Stimulated activated CD8-positive, alpha-beta memory T cell treated with anti-CD3 and anti-CD28 coated beads, Interleukin-15, amount 100 ng/mL, for 24 hours (primary cell): ENCODE measurements at places on chromosomes 12 and 14.

DNA sequence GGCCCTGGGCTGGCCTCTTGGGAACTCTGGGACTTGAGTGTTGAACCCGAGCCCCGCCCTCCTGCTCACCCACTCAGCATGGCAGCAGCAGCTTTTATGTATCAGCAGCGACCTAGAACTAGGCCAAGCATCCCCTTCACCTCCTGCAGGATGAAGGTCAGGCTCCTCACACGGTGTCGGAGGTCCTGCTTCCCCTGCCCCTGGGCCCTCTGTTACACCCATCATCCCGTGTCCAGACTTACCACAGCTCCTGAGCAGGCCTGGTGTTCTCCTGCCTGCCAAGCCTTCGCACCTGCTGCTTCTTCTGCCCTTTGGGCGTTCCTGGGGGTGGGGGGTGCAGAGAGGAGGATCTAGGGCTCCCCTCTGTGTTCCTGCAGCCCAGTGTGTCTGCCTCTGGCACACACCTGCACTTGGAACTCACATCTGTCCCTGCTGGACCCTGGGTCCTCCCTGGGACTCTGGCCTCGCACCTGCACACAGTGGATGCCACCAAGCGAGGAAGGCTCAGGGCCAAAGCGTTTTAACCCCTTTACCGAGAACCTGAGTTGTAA, 80.3 kb downstream of the PAPOLA start:
- no peak for DNase-seq

GRCh38 chr12:95637471-95638155, 86.3 kb upstream of the USP44 start:
- no peak for DNase-seq

DNA sequence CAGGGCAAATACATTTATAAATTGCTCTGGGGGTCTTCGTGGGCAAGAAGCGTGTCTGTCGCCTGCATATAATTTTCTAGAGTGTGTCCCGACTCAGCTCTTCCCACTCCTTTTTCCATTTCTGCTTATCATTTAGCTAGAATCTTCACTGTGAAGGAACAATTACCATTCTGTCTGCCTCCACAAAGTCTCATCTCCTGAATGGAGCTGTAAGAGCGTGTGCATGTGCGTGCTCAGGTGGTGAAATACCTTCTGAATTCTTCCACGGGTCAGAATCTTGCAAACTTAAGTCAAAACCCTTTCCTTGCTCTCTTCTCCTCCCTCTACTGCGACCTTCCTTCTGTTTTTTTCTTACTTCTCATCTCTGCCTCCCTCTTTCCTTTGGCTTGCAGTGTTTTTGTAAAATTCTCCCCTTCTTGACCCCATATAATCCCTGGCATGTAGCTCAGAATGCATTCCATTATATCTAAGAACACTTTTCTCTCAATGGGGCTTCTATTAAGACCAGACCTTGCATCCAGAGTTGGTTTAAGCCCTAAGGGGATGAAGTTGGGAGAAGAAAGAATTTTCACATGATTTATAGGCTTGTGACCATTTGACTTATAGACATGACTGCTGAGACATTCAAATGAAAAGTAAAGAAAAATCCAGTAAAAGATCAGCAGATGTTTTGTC, 25.0 kb upstream of the GSG1 start:
- DNase-seq = no peak

DNA sequence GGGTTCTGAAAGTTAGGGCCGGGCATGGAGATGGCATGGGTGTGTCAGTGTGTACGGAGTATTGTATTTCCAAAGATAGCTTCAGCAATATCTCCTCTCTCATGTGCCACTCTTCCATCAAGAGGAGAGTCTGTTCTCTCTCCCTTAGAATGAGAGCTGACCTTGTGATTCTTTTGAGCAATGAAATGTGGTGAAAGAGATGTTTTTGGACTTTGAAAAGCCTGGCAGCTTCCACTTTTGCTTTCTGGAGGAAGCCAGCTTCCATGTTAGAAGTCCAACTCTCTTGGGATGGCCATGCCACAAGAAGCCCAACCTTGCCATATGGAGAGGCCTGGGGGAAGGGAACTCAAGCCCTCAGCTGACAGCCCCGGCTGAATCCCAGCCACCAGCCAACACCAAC, 72.4 kb upstream of the GZMB start:
- no peak for DNase-seq

DNA sequence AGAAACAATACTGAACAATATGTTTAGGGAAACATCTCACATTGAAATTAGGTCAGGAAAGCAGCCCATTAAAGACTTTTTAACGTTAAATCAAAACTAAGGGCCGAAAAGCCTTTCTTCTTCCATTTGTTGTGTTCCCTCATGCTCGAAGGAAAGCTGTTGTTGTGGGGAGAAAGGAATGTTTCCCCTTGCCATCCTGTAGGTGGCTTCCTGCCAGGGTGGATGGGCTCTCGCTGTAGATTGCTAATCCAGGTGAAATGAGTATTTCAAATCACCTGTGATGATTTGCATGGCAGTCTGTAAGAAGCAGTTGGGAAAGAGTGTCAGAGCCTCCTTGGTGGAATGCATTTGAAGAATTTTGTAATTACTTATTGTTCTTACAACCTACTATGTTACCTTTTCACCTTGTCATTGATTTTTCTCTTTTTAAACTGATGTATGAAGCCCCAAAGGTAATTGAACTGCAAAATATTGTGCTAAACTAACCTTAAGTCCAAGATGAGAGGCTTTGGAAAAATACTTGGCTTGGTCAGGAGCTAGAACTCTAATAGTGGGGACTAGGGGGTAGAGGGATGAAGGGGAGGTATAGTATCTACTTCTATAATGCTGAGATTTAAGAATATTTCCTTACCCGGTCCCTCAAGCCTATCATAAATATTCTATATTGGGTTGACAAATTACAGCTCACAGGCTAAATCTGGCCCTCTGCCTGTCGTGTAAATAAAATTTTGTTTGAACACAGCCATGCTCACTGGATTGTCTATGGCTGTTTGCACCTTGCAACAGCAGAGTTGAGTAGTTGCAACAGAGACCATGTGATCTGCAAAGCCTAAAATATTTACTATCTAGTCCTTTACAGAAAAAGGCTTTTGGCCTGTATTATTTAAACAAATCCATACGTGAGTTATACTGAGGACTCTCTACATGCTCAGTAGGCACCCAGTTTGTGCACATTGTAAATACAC, 7.7 kb upstream of the DCP1B start:
- DNase-seq = no peak

DNA sequence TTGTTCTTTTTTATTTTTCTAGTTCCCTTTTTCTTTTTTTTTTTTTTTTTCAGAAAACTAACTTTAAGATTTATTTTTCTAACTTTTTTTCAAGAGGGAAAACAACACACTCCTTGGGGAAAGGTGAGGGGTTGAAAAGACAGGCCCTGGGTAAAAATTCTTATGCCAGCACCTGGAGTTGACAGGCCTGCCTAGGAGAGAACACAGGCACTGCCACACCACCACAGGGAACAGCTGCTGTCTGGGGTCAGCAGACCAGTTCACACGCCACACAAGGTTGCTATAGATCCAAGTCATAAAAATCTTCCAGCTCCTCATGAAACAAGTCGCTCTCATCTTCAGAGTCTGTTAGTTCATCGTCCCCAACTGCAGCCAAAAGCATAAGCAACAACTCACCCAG, 246.4 kb downstream of the C12orf50 start:
- DNase-seq = no peak

- no peak for DNase-seq
Observed at GRCh38 chr12:30437616-30438015, 258.1 kb downstream of the IPO8 start.
